ENCODE measurements at places on chromosomes 12 and 14.

GRCh38 chr12:63149909-63150712 is 890 bp downstream of the AVPR1A start:
- H3K4me1 ChIP-seq = peaks cover 12% of the 10 kb centered on the region
- DNase-seq = peak; percentile 11
- no peaks in the 10 kb centered on the region for H3K36me3 ChIP-seq
- H3K27me3 ChIP-seq = peaks cover 38% of the 10 kb centered on the region
- H3K27ac ChIP-seq = no peak overlapping the region

- peaks cover 65% of the 10 kb centered on the region for H3K4me1 ChIP-seq
- H3K4me3 ChIP-seq = no peak overlapping the region
- H3K36me3 ChIP-seq = no peaks in the 10 kb centered on the region
Measured at GRCh38 chr12:75478116-75478794, 2.3 kb upstream of the GLIPR1 start.

- DNase-seq = no peak
- H3K36me3 ChIP-seq = no peaks in the 10 kb centered on the region
- peaks cover 61% of the 10 kb centered on the region for H3K27me3 ChIP-seq
- peaks cover 2% of the 10 kb centered on the region for H3K4me1 ChIP-seq
- no peak overlapping the region for H3K4me3 ChIP-seq
Measured at GRCh38 chr14:89024691-89025090, 200.2 kb downstream of the TTC8 start.

GRCh38 chr12:10033783-10034545 is 3.5 kb downstream of the CLEC9A start:
- no peak for DNase-seq
- H3K27me3 ChIP-seq = no peaks in the 10 kb centered on the region
- no peak overlapping the region for H3K4me3 ChIP-seq
- no peaks in the 10 kb centered on the region for H3K4me1 ChIP-seq

GRCh38 chr14:76937181-76938091 is 91.1 kb downstream of the IRF2BPL start:
- H3K4me3 ChIP-seq = no peak overlapping the region
- H3K27me3 ChIP-seq = no peaks in the 10 kb centered on the region
- no peak for DNase-seq
- peaks cover 15% of the 10 kb centered on the region for H3K4me1 ChIP-seq

All from activated CD4-positive, alpha-beta memory T cell treated with anti-CD3 and anti-CD28 coated beads for 36 hours (primary cell).